ENCODE measurements at places on chromosomes 13 and 19. TPM values are rescaled to one million over a fixed set of nuclear protein-coding genes. Genes with fewer than 3 reads are reported as not detected.

DNA sequence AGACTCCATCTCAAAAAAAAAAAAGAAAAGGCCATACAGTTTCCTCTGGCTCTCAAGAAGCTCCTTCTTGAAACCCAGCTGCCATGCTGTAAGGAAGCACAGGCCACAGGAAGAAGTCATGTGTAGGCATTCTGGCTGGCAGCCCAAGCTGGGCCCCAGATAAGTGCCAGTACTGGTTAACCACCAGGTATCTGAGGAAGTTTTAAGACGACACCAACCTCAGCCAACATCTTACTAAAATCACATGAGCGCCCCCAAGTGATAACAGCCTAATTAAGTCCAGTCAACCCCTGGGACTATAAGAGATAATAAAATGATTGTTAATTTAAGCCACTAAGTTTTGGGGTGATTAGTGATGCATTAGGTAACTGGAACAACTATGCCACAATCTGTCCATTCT lies 27.4 kb upstream of the AKT2 start:
- no peak for DNase-seq

DNA sequence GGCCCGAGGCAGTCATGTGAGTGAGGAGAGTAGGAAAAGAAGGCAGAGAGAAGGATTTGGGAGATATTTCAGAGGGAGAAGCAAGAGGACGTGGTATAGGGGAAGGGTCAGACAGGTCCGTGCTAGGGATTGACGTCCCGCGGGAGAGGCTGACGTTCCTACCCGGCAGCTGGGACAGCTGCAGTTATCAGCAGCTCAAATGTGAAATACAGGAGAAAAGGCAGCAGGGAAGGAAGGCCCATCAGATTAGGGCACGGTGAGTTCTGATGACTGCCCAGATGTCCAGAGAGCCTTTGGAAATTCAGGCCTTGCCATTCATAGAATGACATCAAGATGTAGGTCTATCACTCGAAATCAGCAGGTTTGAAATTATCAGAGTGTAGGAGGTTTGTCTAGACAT lies 88.4 kb downstream of the IRS2 start:
- no peak for DNase-seq

DNA sequence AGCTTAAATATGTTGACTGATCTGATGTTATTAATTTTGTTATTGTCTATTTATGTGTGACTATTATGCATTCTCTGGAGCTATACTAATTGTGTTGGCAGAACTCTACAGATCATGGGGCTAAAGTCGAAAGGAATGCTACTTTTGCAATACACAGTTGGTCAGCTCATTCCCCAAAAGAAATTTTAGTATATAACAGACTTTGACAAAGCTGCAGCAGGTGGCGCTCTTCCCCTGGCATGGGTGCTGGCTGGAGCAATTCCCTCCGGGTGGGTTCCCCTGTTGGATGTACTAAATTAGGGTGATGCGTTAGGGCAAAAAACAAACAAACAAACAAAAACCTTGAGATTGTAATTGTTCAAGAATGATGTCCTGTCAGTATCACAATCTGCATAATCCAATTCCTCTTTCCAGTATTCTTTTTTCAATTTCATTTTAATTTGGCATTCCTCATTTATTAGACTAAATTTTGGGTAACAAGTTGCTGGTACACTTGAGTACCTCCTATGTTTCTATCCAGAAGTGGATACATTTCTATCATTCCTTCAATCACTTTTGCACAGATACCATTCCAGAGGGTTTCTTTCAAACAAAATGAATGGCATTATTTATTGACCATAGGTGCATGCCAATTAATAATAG lies 322.8 kb upstream of the EDNRB start:
- peak; percentile 52 for DNase-seq

- peak; percentile 47 for DNase-seq
Observed at GRCh38 chr13:26660766-26661165, 99.8 kb downstream of the GPR12 start.

DNA sequence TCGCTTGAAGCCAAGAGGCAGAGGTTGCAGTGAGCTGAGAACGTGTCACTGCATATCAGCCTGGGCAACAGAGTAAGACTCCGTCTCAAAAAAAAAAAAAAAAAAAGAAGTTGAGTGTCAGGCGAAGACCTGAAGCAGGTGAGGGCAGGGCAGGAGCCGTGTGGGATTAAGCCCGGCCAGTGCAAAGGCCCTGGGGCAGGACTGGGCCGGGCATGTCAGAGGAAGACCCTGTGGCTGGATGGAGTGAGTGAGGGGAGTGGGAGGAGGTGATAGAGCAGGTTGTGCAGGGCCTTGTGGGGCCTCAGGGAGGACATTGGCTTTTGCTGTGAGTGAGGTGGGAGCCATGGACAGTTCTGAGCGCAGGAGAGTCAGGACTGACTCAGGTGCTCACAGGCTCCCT lies 47.9 kb downstream of the TMED1 start:
- no peak for DNase-seq

DNA sequence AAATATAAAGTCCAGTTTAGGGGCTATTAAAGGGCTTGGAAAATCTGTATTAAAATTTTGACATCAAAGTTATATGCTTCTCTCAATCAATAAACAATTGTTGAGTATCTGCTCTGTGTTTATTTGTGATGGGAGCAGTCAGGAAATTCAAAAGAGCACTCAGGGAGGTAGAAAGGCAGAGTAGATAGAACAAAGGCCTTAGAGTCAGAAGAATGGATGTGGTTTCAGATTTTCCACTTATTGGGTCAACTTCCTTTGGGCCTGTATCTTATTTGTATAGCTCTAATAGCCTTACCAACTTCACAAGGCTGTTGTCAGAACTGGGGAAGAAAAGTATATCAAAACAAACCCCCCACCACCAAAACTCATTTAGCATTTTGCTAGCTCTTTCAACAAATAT lies 302.6 kb downstream of the SPRY2 start:
- DNase-seq = no peak

GRCh38 chr13:29573190-29573589 lies 22.3 kb downstream of the SLC7A1 start:
- DNase-seq = no peak

SHC2 gene
- total RNA-seq = 24.4 TPM

IRGC gene
- total RNA-seq = not detected

SLITRK6 gene
- total RNA-seq = 0.09 TPM

Measured in kidney (tissue), 22 donors.